ENCODE measurements at places on chromosomes 6 and 20. TPM values are rescaled to one million over a fixed set of nuclear protein-coding genes. Genes with fewer than 3 reads are reported as not detected.

- no peak for DNase-seq
- H3K27ac ChIP-seq, result no peak overlapping the region
- no peaks in the 10 kb centered on the region for H3K4me1 ChIP-seq
- H3K4me3 ChIP-seq, result no peak overlapping the region
- H3K27me3 ChIP-seq, result peaks cover 9% of the 10 kb centered on the region
These were observed 140.4 kb downstream of the PHACTR3 start for GRCh38 chr20:59744756-59745155.

DNA sequence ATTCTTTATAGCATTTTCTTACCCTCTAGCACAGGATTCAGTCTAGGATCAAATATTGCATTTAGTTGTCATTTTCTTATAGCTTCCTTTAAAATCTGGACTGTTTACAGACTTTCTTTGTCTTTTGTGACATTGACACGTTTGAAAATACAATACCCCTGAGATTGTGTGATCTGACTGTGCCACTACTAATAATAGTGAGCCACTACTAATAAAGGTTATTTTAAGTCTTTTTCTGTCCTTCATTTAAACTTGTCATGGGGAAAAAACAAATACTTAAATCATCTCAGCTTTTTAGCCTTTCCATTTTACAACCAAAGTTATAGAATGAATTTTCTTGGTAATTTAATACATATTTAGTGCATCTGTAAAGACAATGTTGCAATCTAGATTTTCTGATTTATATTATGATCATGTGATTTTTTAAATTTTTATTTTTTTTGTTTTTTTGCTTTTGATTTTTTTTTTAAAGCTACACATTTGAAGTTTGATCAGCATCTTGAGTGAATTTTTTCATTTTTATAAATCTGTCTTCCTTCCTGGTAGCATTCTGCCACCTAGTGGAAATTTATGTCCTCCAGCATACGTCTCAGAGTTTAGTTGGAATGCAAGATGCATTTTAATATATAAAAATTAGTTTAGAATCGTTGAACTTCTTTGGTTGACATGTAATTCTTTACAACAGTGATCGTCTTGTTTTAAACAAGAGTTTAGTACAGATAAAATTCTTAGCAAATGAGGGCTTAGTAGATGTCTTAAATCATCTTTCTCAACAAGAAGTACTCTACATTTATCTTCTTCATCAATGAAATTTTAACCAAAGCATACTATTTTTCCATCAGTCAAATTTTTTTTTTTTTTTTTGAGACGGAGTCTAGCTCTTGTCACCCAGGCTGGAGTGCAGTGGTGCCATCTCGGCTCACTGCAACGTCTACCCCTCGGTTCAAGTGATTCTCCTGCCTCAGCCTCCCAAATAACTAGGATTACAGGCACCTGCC, 119.4 kb downstream of the NCOA3 start:
- H3K4me3 ChIP-seq, result no peak overlapping the region
- no peaks in the 10 kb centered on the region for H3K36me3 ChIP-seq
- H3K27ac ChIP-seq, result no peak overlapping the region
- H3K27me3 ChIP-seq, result no peaks in the 10 kb centered on the region
- no peaks in the 10 kb centered on the region for H3K4me1 ChIP-seq

The MMS22L gene
- 16.2 TPM for total RNA-seq

The CRISP3 gene
- total RNA-seq, result 0.73 TPM

DNA sequence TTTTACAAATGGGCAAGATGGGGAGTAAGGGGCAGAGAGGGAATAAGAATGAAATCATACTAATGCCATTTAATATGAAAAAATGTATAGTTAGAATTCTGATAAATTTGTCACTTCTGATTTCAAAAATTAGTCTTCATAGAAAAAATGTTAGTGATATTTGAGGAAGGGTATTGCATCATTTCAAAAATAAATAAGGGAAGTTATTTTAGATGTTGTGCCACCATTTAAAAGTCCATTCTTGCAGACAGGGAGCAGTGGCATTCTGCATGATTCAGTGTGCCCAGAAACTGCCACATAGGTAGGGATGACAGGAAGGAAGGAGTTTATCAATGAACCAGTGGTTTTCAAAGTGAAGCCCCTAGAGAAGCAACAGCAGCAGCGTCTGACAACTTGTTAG, 674.6 kb downstream of the EPM2A start:
- no peaks in the 10 kb centered on the region for H3K36me3 ChIP-seq
- no peak for DNase-seq
- no peak overlapping the region for H3K27ac ChIP-seq
- no peaks in the 10 kb centered on the region for H3K4me1 ChIP-seq
- no peak overlapping the region for H3K4me3 ChIP-seq
- H3K27me3 ChIP-seq, result no peaks in the 10 kb centered on the region

GRCh38 chr6:113842165-113842564, 15.0 kb upstream of the MARCKS start:
- no peaks in the 10 kb centered on the region for H3K27me3 ChIP-seq
- no peak for DNase-seq
- no peak overlapping the region for H3K27ac ChIP-seq
- no peaks in the 10 kb centered on the region for H3K4me1 ChIP-seq

GRCh38 chr6:11368760-11369159, 136.3 kb upstream of the NEDD9 start:
- no peaks in the 10 kb centered on the region for H3K27me3 ChIP-seq
- H3K4me1 ChIP-seq, result no peaks in the 10 kb centered on the region
- H3K36me3 ChIP-seq, result no peaks in the 10 kb centered on the region
- H3K4me3 ChIP-seq, result no peak overlapping the region
- no peak for DNase-seq

DNA sequence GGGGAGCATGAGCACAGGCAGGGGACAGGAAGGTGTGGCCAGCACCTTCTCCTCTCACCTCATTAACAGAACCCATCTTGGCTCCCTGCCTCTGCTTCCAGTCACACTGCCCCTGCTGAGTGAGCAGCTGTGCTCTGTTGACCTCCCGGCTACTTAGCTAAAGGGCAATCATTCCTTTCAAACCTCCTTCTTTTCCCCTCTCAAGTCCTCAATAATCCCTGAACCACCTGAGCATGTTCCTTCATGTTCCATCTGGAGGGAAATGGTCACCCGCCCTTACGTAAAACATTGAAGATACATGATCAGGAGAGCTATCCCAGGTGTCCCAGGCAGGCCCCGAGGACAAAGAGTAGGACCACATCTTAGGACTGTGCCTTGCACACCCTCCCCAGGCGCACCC, 21.7 kb upstream of the MRPS10 start:
- no peak for DNase-seq
- no peak overlapping the region for H3K4me3 ChIP-seq
- H3K27me3 ChIP-seq, result no peaks in the 10 kb centered on the region
- H3K36me3 ChIP-seq, result no peaks in the 10 kb centered on the region
- H3K27ac ChIP-seq, result no peak overlapping the region
- H3K4me1 ChIP-seq, result no peaks in the 10 kb centered on the region

DNA sequence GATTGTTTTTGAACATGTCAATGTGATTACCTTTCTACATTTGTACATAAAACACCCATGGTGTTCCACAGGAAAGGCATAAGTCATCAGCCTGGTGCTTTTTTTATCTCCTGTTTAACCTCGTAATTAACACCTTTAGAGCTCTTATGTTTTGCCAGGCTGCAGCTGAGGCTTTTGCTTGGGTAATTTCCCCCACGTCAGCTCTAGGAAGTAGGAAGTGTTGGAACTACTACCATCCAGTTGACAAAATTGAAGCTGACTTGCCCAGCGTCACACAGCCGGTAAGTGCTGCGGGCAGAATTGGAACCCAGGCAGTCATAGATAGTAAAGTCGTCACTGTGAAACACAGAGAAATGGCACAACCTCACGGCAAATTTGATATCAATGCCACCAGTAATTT, 86.6 kb upstream of the BMP2 start:
- H3K27ac ChIP-seq, result no peak overlapping the region
- no peak for DNase-seq
- H3K4me1 ChIP-seq, result no peaks in the 10 kb centered on the region
- no peak overlapping the region for H3K4me3 ChIP-seq
- H3K36me3 ChIP-seq, result no peaks in the 10 kb centered on the region

The FOXS1 gene
- 0.44 TPM for total RNA-seq

The LGSN gene
- total RNA-seq, result not detected

DNA sequence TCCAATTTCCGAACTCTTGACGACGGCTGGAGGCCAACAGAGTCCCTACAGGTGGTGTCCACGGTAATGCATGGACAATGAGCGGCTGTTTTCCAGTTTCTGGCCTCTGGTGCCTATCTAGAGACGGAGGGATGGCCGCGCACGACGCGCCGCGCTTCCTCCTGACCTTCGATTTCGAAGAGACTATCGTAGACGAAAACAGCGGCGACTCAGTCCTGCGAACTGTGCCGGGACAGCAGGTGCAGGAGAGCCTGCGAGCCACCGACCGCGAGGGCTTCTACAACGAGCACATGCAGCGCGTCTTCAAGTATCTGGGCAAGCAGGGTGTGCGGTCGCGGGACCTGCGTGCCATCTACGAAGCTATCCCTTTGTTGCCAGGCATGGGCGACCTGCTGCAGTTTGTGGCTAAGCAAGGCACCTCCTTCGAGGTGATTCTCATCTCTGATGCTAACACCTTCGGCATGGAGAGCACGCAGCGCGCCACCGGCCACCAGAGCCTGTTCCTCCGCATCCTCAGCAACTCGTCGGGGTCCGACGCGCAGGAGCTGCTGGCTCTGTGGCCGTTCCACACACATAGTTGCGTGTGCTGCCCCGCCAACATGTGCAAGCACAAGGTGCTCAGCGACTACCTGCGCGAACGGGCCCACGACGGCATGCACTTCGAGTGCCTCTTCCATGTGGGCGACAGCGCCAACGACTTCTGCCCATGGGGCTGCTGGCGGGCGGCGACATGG, 169.4 kb downstream of the CDK19 start:
- no peak for DNase-seq
- no peaks in the 10 kb centered on the region for H3K36me3 ChIP-seq
- H3K4me1 ChIP-seq, result no peaks in the 10 kb centered on the region
- no peaks in the 10 kb centered on the region for H3K27me3 ChIP-seq

GRCh38 chr6:47146431-47147174, 104.5 kb upstream of the ADGRF1 start:
- H3K4me3 ChIP-seq, result no peak overlapping the region
- no peaks in the 10 kb centered on the region for H3K36me3 ChIP-seq
- no peaks in the 10 kb centered on the region for H3K27me3 ChIP-seq
- no peak for DNase-seq

- H3K4me3 ChIP-seq, result no peak overlapping the region
- no peaks in the 10 kb centered on the region for H3K27me3 ChIP-seq
- DNase-seq, result no peak
- H3K36me3 ChIP-seq, result no peaks in the 10 kb centered on the region
- H3K27ac ChIP-seq, result no peak overlapping the region
These were observed 29.3 kb upstream of the PRDM1 start for GRCh38 chr6:106056746-106057390.

GRCh38 chr6:47854971-47855370, 73.1 kb downstream of the OPN5 start:
- no peak overlapping the region for H3K27ac ChIP-seq
- no peaks in the 10 kb centered on the region for H3K27me3 ChIP-seq
- no peak for DNase-seq
- no peak overlapping the region for H3K4me3 ChIP-seq
- no peaks in the 10 kb centered on the region for H3K4me1 ChIP-seq

The TBXT gene
- not detected for total RNA-seq

DNA sequence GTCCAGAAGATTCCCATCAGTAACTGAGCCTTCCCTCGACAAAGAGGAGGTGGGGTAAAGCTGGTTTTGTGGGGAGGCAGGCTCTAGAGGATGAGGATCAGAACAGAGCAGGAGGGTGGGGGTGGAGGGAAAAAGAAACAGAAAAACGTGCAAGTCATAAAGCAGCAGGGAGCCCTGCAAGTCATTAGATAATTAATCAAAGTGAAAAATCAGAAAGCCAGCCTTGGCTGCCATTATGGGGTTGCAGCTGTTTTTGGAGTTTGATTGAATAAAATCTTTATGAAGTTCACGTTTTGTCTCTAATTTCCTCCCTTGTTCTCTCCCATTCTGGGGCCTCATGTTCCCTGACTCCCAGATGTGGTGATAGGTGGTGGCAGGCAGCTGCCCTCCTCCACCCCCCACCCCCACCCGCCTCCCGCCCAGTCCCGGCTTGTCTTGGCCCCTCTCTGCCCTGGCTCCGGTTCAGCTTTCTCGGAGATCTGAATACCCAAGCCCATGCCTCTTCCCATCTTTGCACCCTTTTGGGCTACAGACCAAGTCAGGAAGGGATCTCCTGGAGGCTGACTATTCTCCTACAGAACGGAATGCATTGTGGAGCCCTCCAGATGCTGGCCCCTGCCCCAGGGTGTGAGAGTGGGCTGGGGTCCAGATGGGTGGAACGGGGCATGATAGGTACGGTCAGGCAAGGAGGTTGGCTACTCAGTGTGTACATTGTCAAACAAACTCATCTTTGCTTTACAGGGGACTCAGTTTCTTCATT, 141.8 kb downstream of the CDC5L start:
- no peak for DNase-seq
- H3K4me1 ChIP-seq, result no peaks in the 10 kb centered on the region
- no peaks in the 10 kb centered on the region for H3K27me3 ChIP-seq
- no peaks in the 10 kb centered on the region for H3K36me3 ChIP-seq

DNA sequence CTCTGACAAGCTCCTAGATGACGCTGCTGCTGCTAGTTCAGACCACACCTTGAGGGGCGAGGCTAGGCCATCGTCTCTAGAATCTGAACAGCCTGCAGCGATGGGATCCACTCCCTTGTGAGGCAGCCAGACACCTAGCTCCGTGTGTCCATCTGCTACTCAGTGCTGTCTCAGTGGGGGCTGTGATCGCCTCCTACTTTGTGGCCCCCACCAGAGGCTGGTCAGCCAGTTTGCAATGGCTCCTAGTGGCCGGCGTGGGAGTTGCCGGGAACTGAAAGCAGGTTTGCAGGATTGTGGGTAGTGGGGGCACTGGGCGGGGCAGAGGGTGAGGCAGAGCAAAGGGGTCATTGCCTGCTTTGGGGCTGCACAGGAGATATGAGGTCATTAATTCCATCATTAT, 2.8 kb downstream of the CCN5 start:
- H3K36me3 ChIP-seq, result no peaks in the 10 kb centered on the region
- no peak overlapping the region for H3K4me3 ChIP-seq
- no peaks in the 10 kb centered on the region for H3K27me3 ChIP-seq

DNA sequence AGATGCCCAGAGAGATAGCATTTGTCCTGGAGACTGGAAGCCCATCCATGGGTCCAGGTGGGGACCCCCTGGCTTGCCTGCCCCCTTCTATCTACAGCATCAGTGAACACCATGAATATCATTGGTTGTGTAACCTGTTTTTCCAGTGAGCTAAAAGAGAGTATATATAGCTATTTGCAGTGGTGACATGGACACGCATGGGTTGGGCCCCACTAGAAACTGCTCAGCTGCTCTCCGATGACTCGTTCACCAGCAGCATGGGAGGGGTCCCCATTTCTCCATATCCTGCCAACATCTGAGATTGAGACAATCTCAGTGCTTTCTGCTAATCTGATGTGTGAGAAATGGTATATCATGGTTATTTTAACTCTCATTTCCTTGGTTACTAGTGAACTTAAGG, 4.0 kb upstream of the ZC3H12D start:
- no peak for DNase-seq
- no peaks in the 10 kb centered on the region for H3K36me3 ChIP-seq
- no peaks in the 10 kb centered on the region for H3K27me3 ChIP-seq
- H3K4me1 ChIP-seq, result no peaks in the 10 kb centered on the region
- H3K4me3 ChIP-seq, result no peak overlapping the region

- H3K4me1 ChIP-seq, result no peaks in the 10 kb centered on the region
- no peak overlapping the region for H3K27ac ChIP-seq
- DNase-seq, result no peak
- no peak overlapping the region for H3K4me3 ChIP-seq
These were observed 30.5 kb downstream of the MDGA1 start for GRCh38 chr6:37667050-37667814.
